ENCODE measurements at places on chromosomes 11 and 22.

GRCh38 chr11:6320411-6321155 lies at the start of gene CAVIN3:
CAVIN3 (minus strand) TSS chr11:6320501; CDS start chr11:6320476, 25 bp downstream.
- peak; percentile 27 for DNase-seq
- no peaks in the 10 kb centered on the region for H3K36me3 ChIP-seq
- H3K4me1 ChIP-seq: peaks cover 60% of the 10 kb centered on the region

DNA sequence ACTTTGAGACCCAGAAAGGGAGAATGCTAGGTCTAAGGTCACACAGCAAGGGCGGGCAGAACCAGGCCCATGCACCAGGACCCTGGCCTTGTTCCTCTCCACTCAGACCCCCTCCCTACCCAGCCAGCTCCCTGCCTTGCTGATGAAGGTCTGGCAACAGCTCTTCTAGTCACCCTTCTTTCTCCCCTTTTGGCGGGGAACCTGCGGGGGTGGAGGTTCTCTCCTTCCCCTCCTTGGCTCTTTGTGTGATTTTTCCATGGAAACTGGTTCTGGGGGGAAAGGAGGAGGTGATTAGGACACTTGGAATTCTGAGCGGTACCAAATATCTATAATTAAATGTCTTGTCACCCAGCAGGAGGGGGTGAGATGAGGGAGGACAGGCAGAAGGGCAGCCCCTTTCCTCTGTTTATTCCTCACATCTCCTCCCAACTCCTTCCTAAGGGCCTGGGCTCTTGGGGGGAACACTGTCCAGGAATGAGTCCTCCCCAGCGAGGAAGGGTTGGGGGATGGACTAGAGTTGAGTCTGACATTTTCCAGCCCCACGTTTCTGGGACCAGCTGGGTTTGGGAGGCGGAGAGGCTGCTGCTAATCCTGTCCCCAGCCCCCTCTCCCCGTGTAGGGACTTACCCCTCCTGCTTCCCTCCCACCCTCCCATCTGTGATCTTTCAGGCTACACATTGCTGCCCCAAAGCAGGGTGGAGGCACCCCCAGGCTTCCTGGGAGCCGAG lies 7.4 kb downstream of the ARHGEF17 start:
- no peak for DNase-seq
- H3K27me3 ChIP-seq: no peaks in the 10 kb centered on the region
- H3K4me1 ChIP-seq: peaks cover 23% of the 10 kb centered on the region
- H3K36me3 ChIP-seq: no peaks in the 10 kb centered on the region

GRCh38 chr11:5700421-5701054 lies 10.9 kb downstream of the TRIM22 start:
- H3K36me3 ChIP-seq: peaks cover 73% of the 10 kb centered on the region
- no peak for DNase-seq
- H3K4me1 ChIP-seq: no peaks in the 10 kb centered on the region

GRCh38 chr11:13076961-13077360 lies 67.8 kb downstream of the RASSF10 start:
- H3K27ac ChIP-seq: peak overlapping the region; percentile 22
- H3K36me3 ChIP-seq: no peaks in the 10 kb centered on the region
- H3K4me3 ChIP-seq: no peak overlapping the region

DNA sequence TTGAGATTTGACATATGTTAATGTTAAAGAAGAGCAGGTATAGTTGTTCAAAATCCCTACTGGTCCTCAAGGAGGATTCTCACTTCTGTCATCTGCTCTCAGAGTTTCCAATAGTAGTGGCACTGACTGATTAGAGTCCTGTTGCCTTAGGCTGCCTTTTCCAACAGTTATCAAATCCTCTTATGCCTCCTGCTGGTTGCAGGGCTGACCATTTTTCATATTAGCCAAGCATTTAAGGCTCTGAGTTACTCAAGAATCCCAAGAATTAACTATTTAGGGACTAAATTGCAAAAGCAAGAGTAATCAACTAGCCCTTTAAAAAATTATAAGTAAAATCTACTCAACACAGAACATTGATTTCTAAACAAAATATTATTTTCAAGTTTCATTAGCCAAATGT lies 212.0 kb upstream of the CHORDC1 start:
- no peak overlapping the region for H3K4me3 ChIP-seq
- no peaks in the 10 kb centered on the region for H3K27me3 ChIP-seq
- no peaks in the 10 kb centered on the region for H3K4me1 ChIP-seq
- H3K36me3 ChIP-seq: no peaks in the 10 kb centered on the region
- no peak overlapping the region for H3K27ac ChIP-seq

- no peak overlapping the region for H3K4me3 ChIP-seq
- peaks cover 47% of the 10 kb centered on the region for H3K4me1 ChIP-seq
- H3K27me3 ChIP-seq: no peaks in the 10 kb centered on the region
Observed at GRCh38 chr11:116932181-116932580, 94.8 kb upstream of the APOA1 start.

GRCh38 chr11:35344681-35345574 lies 74.4 kb downstream of the SLC1A2 start:
- H3K36me3 ChIP-seq: no peaks in the 10 kb centered on the region
- no peak overlapping the region for H3K4me3 ChIP-seq
- H3K27me3 ChIP-seq: no peaks in the 10 kb centered on the region
- H3K27ac ChIP-seq: no peak overlapping the region

DNA sequence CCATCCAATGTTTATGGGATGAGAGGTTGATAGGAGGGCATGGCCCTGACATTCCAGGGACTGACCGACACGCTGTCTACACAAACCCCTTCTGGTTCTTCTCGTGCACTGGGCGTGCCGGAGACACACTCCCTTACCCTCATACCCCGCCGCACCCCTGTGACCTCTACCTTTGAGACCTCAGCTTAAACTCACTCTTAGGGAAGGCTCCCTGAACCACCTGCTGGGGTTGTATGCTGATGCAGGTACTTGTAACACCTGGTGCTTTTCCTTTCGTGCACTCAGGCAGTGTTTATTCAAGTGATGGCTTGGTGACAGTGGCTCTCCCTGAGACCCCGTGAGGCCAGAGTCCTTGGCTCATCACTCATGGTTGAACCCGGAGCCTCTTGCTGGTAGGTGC lies 12.0 kb downstream of the PPARA start:
- DNase-seq: no peak
- H3K27ac ChIP-seq: no peak overlapping the region
- no peaks in the 10 kb centered on the region for H3K4me1 ChIP-seq
- no peaks in the 10 kb centered on the region for H3K36me3 ChIP-seq
- H3K4me3 ChIP-seq: no peak overlapping the region

DNA sequence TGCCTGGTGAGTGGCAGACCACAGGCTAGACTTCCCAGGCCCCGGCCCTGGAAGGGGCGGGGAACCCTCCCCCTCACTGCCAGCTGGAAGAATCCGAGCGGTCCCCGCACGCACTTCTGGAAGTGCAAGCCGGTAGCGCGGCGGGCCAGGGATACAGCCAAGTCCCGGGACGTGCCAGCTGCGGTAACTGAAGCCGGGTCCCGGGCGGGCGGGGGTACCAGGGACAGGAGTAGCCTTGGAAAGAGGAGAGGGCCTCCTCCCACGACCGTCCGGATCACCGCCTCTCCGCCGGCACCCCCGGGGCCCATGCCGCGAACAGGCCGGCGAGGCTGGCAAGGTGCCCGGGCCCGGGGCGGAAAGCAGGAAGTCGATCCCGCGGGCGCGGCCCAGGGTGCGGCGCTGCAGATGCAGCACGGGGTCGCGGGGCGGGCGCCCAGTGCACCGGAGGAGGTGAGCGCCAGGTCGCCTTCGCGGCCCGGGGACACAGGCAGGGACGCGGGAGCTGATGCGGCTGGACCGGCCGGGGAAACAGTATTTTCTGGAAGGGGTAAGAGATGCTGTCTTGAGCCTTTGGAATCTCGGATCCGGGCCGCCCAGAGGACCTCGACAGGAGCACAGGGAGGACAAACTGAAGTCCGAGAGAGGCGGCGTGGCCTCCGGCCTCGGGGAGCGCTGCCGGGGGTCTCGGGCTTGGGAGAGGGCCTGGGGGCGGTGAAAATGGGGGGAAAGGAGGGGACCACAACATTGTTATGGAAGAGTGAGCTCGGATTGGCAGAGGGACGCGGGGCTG lies 783 bp upstream of the SLC35C1 start:
- H3K4me3 ChIP-seq: peak overlapping the region; percentile 90
- H3K27ac ChIP-seq: peak overlapping the region; percentile 97
- H3K27me3 ChIP-seq: no peaks in the 10 kb centered on the region
- peaks cover 15% of the 10 kb centered on the region for H3K36me3 ChIP-seq

DNA sequence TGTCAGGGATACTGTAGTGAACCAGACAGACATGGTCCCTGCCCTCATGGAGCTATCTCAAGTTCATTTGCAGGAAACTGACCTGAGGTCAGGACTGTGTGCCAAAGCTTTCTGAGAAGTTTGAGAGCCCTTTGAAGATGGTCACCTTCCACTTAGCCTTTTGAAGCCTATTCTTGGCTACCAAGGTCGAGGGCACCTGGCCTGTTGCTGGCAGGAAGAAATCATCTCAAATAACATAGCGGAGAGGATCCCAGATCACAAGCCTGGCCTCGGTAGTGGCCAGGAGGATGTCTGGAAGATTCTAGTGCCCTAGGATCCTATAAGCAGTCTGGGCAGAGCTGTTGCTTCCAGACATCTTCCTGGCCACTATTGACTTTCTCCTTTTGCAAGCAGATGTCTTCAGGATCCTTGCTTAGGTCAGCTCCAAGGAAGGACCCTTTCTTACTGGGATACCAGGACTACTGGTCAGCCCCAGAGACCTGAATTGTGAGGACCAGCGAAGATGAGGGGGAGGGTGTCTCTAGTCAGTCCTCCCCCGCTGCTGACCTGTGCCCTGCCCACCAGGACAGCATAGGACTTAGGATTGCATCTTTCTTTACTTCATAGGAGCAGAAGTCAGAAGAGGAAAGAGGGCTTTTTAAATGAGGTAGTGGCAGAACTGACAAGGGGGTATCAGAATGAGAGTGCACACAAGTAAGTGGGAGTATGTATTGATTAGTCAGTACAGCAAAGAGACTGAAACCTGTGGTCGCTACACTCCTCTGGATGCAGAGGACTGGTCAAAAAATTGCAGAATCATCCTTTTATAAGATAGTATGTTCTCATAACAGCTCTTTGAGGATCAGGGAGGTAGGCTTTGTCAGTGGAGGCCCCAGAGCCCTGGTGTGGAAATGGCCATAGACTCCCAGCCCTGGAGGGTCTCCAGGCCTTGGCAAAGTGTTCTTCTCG lies 94.8 kb downstream of the TEAD1 start:
- DNase-seq: no peak
- no peaks in the 10 kb centered on the region for H3K27me3 ChIP-seq
- H3K4me3 ChIP-seq: no peak overlapping the region
- H3K27ac ChIP-seq: peak overlapping the region; percentile 67
- peaks cover 23% of the 10 kb centered on the region for H3K4me1 ChIP-seq
- H3K36me3 ChIP-seq: peaks cover 29% of the 10 kb centered on the region

GRCh38 chr11:2122222-2122906 lies 16.8 kb downstream of the IGF2 start:
- no peak for DNase-seq
- H3K27me3 ChIP-seq: peaks cover 64% of the 10 kb centered on the region
- no peak overlapping the region for H3K4me3 ChIP-seq
- no peak overlapping the region for H3K27ac ChIP-seq

DNA sequence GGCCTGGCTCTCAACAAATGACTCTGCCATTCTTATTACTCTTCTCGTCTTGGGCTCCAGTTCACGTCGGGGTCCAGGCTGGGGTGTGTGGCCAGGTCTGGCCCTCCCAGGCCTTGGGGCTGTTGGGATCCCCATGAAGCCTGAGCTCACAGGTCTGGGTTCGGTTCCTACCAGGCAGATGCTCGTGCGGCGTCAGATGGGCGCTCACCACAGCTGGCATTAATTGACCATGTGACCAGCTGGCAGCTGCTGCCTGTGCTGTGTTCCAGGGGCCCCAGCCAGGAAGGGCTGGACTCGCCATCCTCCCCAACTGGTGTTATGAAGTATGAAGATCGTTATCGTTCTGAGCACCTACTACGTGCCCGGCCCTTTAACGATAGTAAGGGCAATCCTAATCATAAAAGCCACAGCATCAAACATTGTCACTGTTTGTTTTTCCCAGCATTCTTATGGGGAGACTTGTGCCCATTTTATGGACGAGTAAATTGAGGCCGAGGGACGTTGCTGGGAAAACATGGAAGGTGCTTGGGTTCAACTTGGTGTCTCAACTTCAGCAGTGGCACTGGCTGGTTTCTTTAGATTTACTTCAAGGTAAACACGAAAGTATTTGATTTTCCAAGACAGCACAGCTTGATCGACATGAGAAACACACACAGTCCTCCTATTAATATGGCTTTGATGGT lies 26.8 kb upstream of the CACNG2 start:
- no peak overlapping the region for H3K27ac ChIP-seq
- no peak for DNase-seq
- H3K36me3 ChIP-seq: no peaks in the 10 kb centered on the region
- no peaks in the 10 kb centered on the region for H3K27me3 ChIP-seq
- no peak overlapping the region for H3K4me3 ChIP-seq

GRCh38 chr11:94922321-94923003 lies 50.9 kb downstream of the CWC15 start:
- no peak overlapping the region for H3K4me3 ChIP-seq
- H3K27me3 ChIP-seq: no peaks in the 10 kb centered on the region
- no peaks in the 10 kb centered on the region for H3K36me3 ChIP-seq
- peaks cover 22% of the 10 kb centered on the region for H3K4me1 ChIP-seq
- H3K27ac ChIP-seq: no peak overlapping the region

DNA sequence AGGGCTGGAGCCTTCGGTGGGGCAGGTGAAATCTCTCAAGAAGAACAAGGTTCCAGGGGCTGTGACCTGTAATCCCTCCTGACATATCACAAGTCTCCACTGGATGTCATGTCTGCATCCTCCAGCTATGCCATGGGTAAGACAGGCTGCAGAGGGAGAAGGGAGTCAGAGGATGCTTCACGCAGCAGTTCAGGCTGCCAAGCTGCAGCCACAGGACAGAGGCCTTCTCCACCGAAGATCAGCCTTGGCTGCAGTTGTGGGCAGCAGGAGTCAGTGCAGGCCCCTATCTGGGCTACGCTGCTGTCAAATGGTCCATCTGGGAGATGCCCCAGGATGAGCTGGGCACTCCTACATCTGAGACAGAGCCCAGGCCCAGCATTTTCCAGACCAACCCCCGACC lies 25.0 kb downstream of the DKK3 start:
- no peak for DNase-seq
- H3K4me3 ChIP-seq: no peak overlapping the region
- no peak overlapping the region for H3K27ac ChIP-seq
- no peaks in the 10 kb centered on the region for H3K36me3 ChIP-seq
- H3K27me3 ChIP-seq: no peaks in the 10 kb centered on the region
